Coronary artery (tissue), 2 donors: ENCODE measurements at places on chromosomes 1 and 21.

GRCh38 chr1:109636201-109636952, 16.7 kb downstream of the AMPD2 start:
- no peak for DNase-seq

GRCh38 chr1:22611530-22611947, 24.9 kb upstream of the C1QA start:
- no peak for DNase-seq

DNA sequence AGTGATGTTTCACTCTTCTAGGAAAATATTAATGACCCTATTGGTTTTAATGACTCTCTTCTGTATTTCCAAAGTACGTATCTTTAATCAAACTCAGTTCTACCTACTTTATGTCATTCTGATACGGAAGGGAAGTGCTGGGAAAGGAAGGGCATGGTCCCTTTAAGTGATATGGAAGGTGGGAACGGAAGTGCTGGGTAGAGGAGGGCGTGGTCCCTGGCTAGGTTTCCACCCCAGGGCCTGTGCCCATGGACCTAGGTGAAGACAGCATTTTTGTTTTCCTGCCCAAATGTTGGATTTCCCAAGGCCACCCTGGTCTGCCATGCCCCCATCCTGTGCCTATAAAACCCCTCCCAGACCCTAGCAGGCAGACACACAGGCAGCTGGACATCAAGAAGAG, 24.0 kb downstream of the RGS4 start:
- no peak for DNase-seq

- no peak for DNase-seq
These were observed 122.9 kb downstream of the UBR4 start for GRCh38 chr1:19087017-19087736.

- DNase-seq, result no peak
These were observed 467.5 kb upstream of the CXADR start for GRCh38 chr21:17045214-17045853.

DNA sequence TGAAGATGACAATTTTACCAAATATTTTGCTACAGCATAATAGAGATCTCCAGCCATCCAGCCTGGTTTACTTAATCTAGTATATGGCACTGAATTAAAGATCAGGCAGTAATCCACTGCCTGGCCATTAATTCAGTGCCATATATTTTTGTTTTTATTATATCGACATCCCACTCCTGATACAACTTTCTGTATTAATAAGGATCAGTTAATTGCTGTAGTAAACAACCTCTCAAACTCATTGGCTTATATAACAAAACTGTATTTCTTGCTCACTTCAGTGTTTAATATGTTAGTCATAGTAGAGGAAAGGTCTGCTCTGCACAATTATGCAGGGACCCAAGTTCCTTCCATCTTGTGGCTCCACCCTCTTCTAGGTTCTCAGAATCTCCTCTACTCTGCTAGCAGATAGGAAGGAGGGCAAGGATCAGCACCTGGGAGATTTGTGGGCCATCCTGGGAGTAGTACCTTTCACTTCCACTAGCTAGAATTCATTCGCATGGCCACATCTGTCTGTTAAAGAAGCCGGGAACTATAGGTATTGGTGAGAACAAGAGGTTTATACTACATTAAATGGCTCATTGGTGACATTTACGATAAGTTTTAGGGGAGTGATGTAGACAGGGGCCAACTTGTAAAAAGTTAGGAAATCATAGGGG, 3.6 kb upstream of the ZDHHC18 start:
- DNase-seq, result no peak

GRCh38 chr21:34865400-34866241, 183.5 kb downstream of the RUNX1 start:
- DNase-seq, result no peak

GRCh38 chr21:38905752-38906151, 100.0 kb downstream of the ETS2 start:
- DNase-seq, result no peak

DNA sequence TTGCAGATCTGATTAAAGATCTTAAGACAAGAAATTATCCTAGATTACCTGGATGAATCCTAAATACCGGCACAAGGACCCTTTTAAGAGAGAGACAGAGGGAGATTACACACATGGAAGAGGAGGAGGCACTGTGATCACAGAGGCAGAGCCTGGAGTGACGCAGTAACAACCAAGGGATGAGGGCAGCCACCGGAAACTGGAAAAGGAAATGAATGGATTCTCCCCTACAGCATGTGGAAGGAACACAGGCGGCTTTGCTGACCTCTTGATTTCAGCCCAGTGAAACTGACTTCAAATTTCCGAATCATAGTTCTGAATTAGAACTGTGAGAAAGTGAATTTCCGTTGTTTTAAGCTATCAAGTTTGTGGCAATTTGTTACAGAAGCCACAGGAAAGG, 50.2 kb upstream of the IVNS1ABP start:
- DNase-seq, result no peak

DNA sequence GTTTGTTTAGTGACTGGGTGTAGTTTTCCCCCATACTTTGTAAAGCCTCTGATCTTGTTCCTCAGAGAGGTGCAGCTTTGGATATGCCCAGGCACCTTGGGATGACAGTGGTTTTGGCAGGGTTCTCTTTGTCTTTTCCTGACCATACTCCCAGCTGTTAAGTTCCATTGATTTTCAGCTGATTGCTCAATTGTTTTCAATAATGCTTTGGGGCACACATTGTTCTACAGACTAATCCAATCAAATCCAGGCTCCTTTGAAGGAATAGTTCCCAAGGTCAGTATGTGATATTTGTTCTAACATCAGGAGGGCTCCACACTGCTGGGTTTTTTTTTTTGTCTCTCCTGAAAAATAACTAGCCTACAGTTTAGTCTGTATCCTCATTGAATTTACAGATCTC, 24.8 kb downstream of the PPP2R5A start:
- DNase-seq, result no peak

DNA sequence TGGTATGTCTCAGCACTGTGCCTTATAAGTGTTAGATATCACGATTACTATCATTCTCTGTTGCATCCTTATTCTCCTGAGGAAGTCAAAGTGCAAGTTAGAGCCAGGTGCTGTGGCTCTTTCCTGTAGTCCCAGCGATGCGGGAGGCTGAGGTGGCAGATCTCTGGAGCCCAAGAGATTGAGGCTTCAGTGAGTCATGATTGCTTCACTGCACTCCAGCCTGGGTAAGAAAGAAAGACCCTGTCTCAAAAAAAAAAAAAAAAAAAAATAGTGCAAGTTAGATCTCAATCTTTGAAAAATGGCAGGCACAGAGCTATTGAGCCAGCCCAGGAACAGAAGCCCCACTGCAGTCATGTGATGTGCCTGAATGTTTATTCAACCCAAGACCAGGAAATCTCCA, 147.8 kb upstream of the POGK start:
- no peak for DNase-seq

DNA sequence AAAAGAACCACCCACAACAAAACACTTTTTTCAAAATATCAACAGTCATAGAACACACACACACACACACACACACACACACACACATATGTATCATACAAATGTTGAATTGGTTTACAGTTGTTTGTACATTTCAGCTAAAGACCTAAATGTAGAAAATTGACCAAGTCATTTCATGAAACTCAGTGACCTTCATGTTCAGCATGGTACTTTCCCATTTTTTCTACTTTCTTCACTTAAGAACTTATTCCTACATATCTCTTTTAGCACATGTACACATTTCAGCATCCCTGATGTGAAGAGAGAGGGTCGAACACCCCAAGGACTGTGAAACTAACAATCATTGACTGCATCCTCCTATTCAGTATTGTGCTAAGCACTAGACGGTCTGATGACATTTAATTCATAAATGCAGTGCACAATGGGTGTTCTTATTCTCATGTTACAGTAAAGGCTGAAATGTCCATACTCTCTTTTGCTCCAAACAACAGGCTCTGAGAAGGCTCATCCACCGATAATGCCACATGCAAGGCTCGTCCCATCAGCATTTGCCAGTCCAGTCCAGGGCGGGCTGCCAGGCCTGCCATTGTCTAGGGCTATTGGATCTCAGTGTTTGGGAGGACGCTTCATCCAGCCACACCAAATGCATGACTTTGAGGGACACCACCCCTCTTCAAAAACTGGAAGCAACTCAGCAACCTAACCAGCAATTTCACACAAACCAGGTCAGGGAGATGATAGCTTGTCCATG, 150.1 kb upstream of the RUNX1 start:
- no peak for DNase-seq
